Stimulated activated CD8-positive, alpha-beta memory T cell treated with anti-CD3 and anti-CD28 coated beads, Interleukin-15, amount 100 ng/mL, for 4 hours (primary cell): ENCODE measurements at places on chromosomes 1 and 21.
A peak's percentile ranks its signal among the peaks of the same experiment; 100 is the strongest.

DNA sequence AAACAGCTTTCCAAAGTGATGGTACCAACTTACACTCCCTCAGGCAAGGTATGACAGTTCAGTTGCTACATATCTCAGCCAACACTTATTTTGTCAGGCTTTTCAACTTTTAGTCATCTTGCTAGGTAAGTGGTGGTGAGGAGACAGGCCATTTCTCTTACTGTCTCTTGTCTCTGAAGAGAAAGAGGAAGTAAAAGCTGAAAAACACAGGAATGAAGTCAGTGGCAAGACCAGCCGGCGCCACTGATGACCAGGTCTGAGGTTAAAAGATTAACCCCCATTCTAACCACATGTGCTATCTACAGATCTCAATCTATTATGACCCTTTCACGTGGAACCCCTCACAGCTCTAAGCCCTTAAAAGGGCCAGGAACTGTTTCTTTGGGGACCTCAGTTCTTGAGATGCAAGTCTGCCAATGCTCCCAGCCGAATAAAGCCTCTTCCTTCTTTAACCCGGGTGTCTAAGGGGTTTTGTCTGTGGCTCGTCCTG lies 4.2 kb downstream of the ADCY10 start:
- no peak for DNase-seq

DNA sequence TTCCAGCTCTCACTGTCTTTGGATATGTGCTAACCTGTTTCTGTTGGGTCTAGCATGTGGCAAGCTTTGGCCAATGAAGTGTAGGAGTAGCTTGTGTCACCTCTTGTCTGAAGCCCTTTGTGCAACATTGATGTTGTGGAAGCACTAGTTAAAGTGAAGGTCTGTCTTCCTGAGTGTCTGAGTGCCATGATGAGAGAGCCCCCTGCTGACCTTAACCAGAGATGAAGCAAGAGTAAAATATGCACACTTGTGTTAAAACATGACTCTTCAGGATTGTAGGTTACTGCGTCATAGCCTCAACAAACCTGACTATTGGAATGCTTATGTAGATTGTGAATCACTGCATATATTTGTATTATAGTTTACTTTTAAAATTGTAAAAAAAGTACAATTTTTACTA lies 103.7 kb downstream of the NCAM2 start:
- DNase-seq = no peak

GRCh38 chr1:3231826-3232225 lies 162.8 kb downstream of the PRDM16 start:
- no peak for DNase-seq

- DNase-seq = no peak
Measured at GRCh38 chr1:94239051-94239450, 1.7 kb upstream of the ARHGAP29 start.

- no peak for DNase-seq
Measured at GRCh38 chr1:235366286-235366685, 941 bp upstream of the TBCE start.

- DNase-seq = no peak
Measured at GRCh38 chr1:21319447-21320407, 29.5 kb upstream of the ECE1 start.

DNA sequence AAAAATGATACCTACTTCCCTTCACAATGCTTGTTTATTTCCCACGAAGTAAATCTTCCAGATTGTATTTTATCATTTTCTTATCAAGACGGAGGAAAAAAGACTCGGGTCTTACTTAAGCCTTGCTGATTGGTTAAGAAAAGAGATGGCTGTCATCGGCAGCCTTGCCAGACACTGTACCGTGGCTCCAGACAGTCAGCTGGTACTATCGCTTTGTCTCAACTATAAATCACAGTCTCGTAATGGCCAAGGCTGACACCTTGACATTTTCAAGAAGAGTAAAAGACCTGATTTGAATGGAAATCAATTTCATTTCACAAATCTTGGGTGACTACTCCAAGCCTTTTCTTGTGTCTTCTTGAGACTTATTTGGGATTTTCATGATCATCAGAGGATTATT lies 868.0 kb downstream of the USP25 start:
- no peak for DNase-seq

DNA sequence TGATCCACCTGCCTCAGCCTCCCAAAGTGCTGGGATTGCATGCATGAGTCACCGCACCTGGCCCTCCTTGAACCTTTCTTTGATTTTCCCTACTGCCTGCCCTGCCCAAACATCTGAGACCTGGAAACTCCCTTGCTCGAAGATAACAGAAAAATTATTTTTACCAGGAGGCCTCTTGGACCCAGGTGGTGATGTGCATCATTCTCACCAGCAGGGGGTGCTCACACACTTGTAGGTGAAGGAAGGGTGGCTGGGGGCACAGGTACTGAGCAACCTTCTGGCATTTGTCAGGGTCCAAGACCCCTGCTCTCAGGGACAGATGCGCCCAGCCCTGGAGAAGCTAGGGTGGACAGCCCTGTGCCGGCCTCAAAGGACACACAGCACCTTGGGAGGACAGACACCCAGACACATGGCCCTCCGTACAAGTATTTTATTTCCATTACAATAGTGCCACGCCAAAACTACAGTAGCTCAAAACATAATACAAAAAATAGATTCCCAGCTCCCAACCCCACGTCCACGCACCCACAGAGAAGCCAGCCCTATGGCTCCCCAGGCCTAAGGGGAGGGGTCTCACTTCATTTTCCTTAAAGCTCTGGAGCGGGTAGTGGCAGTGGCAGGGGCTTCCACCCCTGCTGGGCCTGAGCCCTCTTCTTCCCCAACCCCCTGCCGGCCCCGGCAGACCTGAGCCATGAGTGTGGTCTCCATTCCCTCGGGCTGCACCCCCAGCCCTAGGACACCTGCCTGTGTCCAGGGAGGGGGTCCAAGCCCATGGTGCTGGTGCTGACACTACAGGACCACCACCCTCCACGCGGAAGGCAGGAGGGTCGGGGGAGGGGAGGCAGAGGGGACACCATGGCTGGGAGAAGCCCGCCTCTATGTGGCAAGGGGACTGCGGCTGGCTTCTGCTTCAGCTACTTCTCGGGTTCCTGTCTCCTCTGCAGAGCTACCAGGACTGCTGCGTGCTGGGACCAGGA lies 40.4 kb upstream of the EIF4G3 start:
- DNase-seq = peak; percentile 12

DNA sequence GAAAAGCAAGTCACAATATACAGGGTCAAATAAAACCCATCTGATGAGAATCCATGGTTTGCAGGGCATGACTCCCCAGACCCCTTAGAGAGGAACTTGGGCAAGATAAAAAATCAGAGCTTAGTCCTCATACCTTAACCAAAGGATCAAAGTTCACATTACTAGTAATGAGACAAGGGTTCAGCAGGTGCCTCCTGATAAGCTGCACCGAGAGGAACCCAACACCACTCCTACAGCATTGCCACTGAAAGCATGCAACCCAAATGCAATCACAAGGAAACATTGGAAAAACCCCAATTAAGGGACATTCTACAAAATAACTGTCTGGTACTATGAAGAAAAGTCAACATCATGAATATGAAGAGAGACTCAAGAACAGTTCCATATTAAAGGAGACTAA lies 29.7 kb downstream of the CCDC185 start:
- no peak for DNase-seq

- no peak for DNase-seq
Measured at GRCh38 chr1:21786640-21787039, 3.7 kb upstream of the USP48 start.
